ENCODE measurements at places on chromosomes 5 and 9.

DNA sequence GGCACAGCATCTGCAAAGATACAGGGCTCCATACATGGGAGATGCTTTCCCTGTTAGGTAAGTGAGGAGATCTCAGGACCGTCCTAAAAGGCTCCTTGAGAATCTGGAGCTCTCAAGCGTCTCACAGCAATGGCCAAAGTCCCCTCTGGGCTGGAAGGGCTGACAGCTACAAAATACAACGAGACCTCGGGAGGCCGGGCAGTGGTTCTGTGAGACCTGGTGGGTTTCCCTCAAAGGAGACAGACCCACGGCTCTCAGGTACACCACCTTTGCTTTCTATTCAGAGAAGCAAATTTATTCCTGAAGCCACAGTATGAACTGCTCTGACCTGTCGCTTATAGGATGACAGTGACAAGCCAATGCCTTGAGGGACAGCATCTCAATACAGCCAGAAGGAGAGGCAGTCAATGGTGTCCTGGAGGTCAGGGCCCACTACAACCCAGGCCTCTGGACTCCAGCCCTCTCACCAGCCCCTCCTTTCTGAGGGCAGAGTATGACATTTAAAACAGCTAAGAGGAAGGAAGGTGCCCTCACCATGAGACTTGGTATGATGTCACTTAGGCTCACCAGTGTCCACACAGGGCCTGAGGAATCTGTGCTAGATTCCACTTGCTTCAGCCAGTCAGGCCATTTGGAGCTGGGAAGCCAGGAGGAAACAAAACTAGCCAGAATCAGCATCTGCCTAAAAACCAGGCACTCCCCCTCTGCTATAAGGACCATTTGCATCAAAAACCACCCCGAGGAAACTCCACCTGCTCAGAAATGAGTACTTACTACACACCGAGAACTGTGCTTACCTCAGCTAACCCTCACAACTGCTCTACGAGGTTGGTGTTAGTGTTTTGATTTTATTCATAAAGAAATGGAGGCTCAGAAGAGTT lies 86.5 kb upstream of the FSTL4 start:
- no peak for DNase-seq

- no peak for DNase-seq
Observed at GRCh38 chr5:112657804-112658203, 79.9 kb upstream of the APC start.

DNA sequence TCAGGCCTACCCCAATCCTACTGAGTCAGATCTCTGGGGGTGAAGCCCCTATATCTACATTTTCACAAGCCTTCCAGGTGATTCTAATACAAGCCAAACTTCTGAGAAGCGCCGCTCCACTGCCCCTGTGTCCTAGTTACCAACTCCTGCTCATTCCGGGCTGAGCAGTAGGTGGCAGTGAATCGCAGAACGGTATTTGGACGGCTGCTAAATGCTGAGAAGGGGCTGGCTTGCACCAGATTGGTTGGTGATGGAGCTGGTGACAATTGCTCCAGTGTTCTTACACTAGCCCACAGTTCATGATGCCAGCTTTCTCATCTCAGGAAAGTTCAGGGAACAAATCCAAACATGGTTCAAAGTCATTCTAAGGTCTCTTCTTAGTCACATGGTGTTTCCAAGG lies 31.1 kb upstream of the FGF1 start:
- DNase-seq, result peak; percentile 20

- no peak for DNase-seq
Observed at GRCh38 chr9:85554349-85554748, 187.4 kb downstream of the AGTPBP1 start.

- no peak for DNase-seq
Observed at GRCh38 chr5:36305571-36306326, 4.0 kb upstream of the RANBP3L start.

GRCh38 chr9:76580820-76581219 lies 121.8 kb downstream of the GCNT1 start:
- no peak for DNase-seq

DNA sequence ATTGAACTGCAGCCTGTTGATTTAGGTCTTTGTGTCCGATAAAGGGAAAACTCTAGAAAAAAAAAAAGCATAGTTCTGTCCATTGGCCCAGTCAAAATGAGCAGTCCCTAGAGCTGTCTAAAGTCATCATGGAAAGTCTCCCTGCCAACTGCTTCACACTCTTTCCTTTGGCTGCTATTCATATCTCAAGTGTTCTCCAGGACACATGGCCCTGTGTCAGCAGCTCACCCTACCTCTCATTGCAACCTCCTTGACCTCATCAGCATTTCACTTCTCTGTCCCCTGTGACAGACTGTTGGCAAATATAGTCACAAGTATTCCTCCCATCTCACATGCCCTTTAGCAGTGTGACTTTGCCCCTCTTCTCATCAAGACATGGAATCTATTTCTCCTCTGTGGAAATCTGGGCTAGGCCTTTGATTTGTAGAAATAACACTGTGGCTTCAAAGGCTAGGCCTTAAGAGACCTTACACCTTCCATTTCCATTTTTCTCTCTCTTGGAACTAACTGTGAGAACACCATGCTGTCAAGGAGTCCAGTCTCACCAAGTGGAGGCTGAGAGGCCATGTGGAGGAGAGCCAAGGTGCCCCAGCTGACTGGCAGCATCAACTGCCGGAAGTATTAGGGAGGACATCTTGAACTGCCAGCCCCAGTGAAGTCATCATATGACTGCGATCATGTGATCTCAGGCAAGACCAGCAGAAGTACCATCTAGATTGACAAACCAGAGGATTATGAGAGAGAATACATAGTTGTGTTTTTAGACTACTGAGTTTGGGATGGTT lies 149.4 kb upstream of the TARS1 start:
- DNase-seq, result no peak

DNA sequence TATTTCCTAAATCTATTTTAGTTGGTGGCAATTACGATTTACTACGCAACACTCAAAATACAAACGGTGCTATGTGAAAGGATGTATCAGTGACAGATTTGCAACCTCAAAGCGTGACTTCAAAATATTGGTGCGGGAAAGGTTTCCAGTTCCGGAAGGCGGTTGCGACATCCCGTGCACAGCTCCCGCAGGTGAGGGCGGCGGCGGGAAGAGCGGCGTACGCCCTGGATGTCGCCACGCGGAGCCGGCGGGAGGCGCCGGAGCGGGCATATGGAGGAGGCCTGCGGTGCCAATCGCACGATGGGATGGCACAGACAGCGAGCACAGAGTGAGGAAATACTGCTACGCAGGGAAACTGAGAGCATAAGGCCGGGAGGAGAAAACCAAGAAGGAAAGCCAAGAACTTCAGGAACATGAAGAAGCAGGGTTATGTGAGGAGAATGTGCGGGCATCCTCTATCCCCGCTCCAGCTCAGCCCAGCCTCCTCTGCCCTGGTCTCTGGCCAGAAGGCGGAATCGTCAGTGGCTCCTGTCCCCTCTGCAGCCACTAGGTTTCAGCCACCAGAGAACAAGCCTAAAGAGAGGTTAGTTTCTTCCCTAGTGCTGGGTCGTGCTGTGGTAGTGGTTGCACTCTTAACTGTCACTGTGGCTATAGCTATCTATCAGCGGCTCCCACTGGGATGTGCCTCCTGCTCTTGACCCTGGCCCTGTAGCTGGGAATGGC lies 378.1 kb upstream of the TLE4 start:
- DNase-seq, result no peak

- no peak for DNase-seq
Observed at GRCh38 chr5:180724944-180725343, 14.9 kb downstream of the OR2Y1 start.

GRCh38 chr5:148104226-148104625 lies 40.4 kb downstream of the SPINK5 start:
- DNase-seq, result no peak

- no peak for DNase-seq
Observed at GRCh38 chr9:81814794-81815464, 113.3 kb upstream of the SPATA31D4 start.

DNA sequence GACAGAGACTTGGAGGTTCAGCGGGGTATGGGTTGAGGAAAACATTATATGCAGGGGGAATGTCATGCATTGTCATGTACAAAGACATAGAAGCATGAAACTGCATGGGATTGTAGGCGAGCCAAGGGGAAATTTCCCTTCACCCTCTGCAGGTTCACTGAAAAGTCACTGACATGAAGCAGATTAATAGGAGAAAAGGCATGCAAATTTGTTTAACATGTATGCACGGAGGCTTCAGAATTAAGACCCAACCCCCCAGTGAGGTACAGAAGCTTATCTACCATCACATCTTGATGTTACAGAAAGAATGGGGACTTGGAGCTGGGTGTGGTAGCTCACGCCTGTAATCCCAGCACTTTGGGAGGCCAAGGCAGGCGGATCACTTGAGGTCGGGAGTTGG lies 18.5 kb downstream of the NIM1K start:
- no peak for DNase-seq

DNA sequence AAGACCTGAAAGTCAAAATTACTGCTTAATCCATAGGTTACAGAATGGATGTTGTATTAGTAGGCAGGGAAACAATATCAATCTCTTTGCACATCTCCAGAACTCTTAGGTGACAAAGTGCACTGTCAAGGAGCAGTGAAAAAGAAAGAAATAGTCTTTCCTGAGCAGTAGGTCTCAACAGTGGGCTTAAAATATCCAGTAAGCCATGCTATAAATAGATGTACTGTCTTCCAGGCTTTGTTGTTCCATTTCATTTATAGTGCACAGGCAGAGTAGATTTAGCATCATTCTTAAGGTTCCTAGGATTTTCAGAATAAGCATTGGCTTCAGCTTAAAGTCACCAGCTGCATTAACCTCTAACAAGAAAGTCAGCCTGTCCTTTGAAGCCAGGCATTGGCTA lies 50.7 kb downstream of the SSBP2 start:
- no peak for DNase-seq

GRCh38 chr5:56496581-56497063 lies 263.5 kb upstream of the ANKRD55 start:
- DNase-seq, result no peak

- no peak for DNase-seq
Observed at GRCh38 chr9:90891308-90892040, 89.9 kb downstream of the SYK start.

Data from CD4-positive, alpha-beta T cell treated with Interleukin-6 at 100 ng/mL for 8 hours (primary cell).